Right ventricle myocardium superior (tissue), 1 donor: ENCODE measurements at places on chromosomes 12 and 14. TPM values are rescaled to one million over a fixed set of nuclear protein-coding genes. Genes with fewer than 3 reads are reported as not detected.

Gene MYO1A
- 0.08 TPM for total RNA-seq

Gene OR4K1
- not detected for total RNA-seq

DNA sequence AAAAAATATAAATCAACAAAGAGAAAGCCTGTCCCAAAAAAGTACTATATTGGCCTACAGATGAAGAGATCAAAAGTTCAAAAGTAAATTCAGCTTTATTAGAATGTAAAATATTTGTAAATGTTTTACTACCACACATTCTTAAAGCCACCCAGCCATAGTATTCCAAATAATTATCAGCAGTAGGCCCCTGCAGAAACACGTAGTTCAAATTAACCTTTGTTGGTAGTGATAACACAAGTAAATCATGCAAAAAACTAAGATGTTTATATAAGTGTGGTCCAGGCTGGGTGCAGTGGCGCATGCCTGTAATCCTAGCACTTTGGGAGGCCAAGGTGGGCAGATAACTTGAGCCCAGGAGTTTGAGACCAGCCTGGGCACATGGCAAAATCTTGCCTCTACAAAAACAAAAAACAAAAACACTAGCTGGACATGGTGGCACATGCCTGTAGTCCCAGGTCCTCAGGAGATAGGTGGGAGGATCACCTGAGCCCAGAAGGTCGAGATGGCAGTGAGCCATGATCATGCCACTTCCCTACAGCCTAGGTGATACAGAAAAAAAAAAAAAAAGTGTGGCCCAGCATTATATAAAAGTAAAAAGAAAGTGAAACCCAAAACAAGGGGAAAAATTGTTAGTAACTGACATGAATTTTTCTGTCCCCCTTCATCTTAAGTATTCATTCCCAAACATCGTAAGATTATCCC, 17.9 kb downstream of the SPTLC2 start:
- DNase-seq, result no peak

- DNase-seq, result no peak
Measured at GRCh38 chr12:95859344-95859816, 628 bp downstream of the SNRPF start.

- DNase-seq, result no peak
Measured at GRCh38 chr14:87017335-87017734, 975.6 kb downstream of the GALC start.

DNA sequence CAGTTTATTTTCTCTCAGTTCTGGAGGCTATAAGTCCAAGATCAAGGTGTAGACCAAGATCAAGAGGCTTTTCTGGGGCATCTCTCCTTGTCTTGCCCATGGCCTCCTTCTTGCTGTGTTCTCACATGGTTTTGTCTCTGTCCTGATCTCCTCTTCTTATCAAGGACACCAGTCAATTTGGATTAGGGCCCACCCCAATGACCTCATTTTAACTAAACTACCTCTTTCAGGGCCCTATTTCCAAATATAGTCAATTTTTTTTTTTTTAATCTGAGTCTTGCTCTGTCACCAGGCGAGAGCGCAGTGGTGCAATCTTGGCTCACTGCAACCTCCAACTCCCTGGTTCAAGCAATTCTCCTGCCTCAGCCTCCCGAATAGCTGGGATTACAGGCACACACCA, 50.8 kb downstream of the TSHR start:
- DNase-seq, result no peak

DNA sequence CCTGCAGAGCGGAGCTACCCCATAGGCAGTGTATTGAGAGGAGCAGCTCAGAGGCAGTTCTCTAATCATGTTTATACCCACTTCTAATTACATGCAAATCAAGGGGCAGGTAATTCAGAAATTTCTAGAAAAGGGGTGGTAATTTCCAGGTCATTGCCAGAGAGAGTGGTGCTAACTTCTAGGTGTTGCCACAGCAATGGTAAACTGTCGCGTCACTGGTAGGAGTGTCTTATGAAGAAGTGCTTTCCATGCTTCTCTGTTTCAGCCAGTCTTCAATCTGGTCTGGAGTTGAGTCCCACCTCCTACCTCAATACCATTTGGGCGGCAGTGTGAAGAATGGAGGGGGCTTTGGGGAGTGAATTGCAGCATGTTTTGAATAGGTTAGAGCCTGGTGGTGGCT, 8.5 kb upstream of the AMN1 start:
- no peak for DNase-seq

DNA sequence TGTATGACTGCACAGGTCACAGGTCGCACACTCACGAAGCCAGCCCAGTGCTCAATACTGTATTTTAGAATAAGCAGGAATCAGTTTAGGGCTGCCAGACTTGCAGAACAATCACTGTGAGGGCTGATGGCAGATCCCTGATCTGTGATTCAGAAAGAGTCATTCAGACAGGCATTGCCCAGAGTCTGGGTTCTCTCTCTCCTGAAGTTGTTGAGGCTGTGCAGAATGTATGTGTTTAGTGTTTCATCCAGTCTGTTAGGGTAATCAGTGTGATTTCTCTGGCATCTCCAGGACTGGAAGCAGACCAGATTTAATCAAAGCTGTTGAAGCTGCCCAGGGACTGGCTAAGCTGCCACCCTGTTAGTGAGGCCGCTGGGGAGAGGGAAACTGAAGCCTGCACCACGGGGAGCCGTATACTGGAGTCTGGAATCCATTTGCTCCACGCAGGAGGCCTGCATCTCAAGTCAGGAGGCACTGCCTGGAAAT, 69.3 kb downstream of the ETV6 start:
- no peak for DNase-seq
